Activated CD4-positive, alpha-beta T cell treated with anti-CD3 and anti-CD28 coated beads for 1 hour (primary cell): ENCODE measurements at places on chromosomes 4 and X.

GRCh38 chr4:44438687-44439086 lies 9.9 kb downstream of the KCTD8 start:
- DNase-seq, result no peak

DNA sequence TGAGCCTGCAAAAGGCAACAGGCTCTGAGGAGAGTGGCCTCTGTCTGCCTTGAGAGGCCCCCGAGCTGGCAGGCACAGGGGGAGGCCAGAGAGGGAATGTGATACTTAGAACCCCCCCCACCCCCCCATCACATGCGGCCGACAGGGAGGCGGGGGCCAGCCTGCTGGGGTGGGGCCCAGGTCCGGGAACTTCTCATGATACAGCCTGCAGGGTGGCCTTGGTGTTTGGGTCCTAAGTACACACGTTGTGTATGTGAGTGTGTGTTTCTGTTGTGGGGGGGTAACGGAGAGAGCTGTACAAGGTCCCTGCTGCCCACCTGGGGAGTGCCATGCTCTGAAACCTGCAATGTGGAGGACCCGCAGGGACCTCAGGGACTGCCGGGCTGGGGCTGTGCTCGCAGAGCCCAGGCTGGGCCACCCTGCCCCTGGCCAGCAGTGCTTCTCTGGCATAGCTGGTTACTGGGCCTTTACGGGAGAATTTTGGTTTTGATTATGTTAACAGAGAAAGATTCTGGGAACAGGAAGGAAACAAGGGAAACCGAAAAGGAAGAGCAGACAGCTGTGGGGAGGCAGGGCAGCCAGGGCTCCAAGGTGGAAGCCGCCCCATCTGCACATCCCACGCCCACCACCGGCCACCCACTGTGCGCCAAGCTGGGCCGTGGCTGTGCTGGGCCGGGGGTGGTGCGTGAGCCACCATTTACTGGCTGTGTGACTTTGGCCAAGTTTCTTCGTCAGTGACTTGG lies 19.9 kb downstream of the SH3BP2 start:
- DNase-seq, result no peak

DNA sequence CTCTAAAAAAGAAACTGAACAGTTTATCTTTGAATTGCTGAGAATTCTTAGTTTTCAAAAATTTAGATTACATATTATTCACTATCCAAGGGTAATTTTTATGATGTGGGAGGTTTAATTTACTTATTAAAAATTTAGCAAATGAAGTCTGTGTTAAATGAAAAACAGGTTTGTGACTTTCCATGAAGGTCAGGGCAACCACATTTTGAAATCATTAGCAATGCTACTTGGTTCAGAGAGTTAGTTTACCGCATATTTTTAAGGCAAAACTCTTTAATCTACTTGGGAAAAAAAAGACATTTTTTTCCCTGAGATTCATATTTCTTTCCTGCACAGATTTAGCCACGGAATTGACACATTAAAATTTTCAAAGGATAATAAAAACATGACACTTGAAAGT lies 37.3 kb upstream of the PRSS12 start:
- DNase-seq, result no peak

- no peak for DNase-seq
Measured at GRCh38 chr4:106140601-106141000, 175.4 kb downstream of the TBCK start.

GRCh38 chr4:103449296-103450023 lies 251.3 kb upstream of the CENPE start:
- DNase-seq, result no peak

DNA sequence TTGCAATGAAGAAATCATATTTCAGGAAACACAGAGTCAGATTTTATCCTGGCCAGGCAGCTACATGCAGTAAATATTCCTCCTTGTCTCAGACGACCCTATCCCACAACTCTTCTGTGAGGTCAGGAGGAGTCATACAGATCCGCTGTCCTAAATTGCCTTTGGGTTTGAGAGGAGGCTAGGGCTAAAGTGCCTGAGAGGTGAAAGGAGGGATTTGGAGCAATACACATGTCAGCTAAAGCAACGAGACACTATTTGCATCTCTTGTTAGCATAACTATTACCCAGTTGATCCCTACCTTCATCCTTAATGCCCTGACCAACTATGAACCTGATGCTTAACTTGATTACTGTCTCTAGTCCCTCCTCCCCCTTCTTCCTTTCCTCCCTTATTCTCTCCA lies 98.6 kb downstream of the TBC1D19 start:
- DNase-seq, result no peak

DNA sequence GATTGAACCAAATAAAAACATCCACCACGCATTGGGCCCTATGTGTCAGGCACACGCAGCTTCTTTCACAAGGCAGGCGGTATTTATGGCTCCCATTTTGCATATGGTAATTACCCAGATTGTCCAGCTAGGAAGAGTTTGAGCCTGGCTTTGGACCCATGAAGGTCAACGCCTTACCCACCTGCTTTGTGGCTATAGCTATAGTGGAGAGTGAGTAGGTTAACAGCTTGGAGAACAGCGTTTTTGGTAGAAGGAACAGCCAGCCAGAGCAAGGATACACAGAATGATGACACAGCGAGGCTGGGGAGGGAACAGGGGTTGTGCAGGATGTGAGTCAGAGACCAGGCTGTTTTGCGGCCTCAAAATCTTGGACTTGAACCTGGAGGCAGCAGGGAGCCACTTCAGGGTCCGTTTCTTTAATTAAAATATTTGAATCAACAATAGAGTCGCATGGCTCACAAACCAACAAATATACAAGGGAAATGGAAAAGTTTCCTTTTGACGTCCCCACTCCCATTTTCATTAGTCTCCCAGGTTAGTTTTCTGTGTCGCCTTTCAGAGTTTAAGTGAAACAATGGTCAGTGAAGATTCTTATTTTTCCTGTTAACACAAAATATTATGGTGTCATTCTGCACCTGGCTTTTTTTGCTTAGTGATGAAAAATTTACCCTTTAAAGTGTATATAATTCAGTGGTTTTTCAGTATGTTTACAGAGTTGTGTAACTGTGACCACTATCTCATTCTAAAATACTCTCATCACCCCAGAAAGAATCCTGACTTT lies 118.2 kb upstream of the STX18 start:
- DNase-seq, result no peak

GRCh38 chr4:42262701-42263490 lies 110.4 kb upstream of the BEND4 start:
- DNase-seq, result no peak

- DNase-seq, result no peak
Measured at GRCh38 chr4:112085156-112086035, 59.9 kb upstream of the FAM241A start.

GRCh38 chrX:47380268-47380667 lies 9.9 kb downstream of the ZNF157 start:
- peak; percentile 38 for DNase-seq

GRCh38 chr4:1074077-1074476 lies 39.3 kb downstream of the RNF212 start:
- DNase-seq, result no peak

GRCh38 chr4:38791010-38791409 lies 8.2 kb upstream of the TLR10 start:
- DNase-seq, result no peak
